ENCODE measurements at places on chromosomes 1 and 21.

DNA sequence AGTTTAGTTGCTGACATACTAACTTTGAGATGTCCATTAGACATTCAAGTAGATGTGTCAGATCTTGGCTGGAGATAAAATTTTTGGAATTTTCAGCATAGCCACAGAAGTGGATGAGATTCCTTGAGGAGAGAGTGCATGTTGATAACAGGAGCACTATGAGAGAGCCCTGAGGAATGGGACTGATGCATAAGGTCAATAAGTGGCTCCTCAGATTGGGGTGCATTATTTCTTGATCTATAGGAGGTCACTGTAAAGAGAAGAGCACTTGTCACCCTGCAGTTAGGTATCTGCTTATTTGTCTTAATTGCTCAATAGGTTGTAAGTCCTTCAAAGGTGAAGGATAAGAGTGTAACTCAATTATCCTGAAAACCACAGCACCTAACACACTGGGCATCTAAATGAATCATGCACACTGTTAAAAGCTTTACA, 52.0 kb upstream of the TACSTD2 start:
- DNase-seq: no peak

- DNase-seq: no peak
These were observed 10.7 kb upstream of the LAPTM5 start for GRCh38 chr1:30768159-30768829.

GRCh38 chr1:112581586-112582192, 37.3 kb downstream of the ST7L start:
- no peak for DNase-seq

DNA sequence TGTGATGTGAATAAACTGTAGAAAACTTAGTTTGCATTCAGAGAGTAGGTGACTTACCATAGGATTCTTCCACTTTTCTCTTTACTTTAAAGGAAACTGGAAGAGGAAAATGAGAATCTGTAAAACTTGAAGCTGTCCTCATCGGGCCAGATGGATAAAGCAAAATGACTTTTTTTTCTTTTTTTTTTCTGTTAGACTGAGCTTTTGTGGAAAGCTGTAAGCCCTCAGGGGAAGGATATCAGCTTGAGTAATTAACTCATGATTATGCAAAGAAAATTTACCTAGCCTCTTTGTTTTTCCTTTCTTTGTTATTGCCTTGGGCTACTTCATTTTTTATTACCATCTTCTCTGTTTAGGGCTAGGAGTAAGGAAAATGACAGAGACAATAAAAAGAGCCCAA, 53.4 kb downstream of the DPH5 start:
- no peak for DNase-seq

DNA sequence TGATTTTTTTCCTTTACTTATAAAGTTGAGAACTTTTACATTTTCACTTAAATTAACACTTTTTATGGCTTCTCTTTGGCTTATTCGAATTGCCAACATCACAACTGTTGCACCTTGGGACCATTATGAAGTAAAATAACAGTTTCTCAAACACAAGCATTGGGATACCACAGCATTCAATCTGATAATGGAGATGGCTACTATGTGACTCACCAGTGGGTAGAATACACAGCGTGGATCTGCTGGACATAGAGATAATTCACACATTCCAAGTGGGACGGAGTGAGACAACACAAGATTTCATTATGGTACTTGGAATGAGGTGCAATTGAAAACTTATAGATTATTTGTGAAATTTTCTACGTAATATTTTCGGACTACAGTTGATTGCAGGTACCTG, 68.0 kb downstream of the ADAMTS1 start:
- DNase-seq: no peak

- DNase-seq: no peak
These were observed 118.3 kb downstream of the TM2D1 start for GRCh38 chr1:61606448-61607312.

DNA sequence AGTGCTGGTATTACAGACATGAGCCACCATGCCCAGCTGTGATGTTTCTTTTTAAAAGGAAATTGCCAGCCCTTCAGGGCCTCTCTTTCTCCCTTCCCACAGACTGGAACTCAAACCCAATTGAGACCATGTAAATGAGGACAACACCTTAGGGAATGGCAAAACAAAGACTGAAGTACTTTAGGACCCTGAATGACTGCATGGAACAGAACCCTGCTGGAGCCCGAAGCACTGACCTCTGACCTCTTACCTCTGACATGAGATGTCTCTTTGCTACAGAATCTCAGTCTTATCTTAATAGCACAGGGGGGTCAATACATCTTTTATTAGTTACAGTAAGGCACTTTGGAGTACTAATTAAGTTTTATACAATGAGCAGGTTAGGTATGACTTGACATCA, 15.5 kb upstream of the DR1 start:
- no peak for DNase-seq

DNA sequence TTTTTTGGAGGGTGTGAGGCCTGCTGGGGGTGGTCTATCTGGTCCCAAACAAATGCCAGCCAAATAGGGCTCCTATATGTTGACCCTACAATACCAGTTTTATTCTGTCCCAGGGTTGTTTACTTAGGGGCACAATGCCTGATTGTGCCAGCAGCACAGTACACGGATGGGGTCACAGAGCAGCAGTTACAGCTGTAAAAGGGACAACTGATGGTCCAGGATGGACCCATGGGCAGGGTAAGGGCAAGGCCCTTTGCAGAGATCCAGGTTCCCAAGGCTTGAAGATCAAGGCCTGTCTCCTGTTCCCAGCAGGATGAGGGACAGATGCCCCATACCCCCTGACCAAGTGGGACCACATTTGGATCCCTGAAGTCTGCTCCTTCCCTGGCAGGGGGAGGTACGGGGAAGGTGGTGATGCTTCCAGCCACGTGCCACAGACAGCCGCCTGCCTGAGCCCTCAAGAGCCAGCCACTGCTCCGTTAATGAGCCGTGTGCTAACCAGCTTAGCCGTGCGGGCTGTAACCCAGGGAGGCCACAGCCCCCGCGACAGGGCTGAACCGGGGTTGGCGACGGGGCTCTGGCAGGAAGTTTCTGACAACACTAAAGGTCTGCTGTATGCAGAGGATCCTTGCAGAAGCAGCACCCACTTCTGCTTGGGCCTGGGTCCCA, 18.2 kb downstream of the SLC6A9 start:
- peak; percentile 57 for DNase-seq

GRCh38 chr1:224201383-224201782, 18.3 kb downstream of the DEGS1 start:
- DNase-seq: no peak

GRCh38 chr1:202505356-202505755, 156.9 kb downstream of the PPP1R12B start:
- no peak for DNase-seq

DNA sequence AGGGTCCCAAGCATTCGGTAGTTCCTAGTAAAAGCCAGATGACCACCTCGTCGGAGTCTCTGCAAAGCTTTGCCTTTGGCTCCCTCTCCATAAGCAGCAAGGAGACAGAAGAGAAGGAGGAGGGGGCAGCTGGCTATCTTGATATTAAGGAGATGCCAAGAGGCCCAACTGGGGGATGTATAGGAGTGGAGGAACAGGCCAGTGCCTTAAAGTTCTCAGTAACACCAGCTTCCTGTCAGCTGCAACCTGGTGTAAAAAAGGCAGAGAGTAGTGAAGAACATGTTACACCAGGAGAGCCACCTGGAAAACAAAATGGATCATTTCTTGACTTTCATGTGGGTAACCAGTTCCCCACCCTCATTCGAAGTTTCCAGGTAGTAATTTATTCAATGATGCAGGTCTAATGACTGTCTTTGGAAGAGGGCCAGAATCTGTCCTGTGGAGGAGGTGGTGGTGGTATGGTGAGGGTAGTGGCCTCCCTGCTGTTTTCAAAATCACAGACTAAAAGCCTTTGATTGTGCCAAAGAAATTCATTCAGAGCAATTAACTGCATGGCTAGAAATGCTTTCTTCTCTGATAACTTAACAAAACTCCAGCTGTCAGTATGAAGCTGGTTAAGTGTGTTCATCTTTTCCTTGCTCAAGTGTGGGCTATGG, 27.3 kb downstream of the TMEM200B start:
- no peak for DNase-seq

- DNase-seq: no peak
These were observed 3.3 kb downstream of the UAP1 start for GRCh38 chr1:162564762-162565218.

DNA sequence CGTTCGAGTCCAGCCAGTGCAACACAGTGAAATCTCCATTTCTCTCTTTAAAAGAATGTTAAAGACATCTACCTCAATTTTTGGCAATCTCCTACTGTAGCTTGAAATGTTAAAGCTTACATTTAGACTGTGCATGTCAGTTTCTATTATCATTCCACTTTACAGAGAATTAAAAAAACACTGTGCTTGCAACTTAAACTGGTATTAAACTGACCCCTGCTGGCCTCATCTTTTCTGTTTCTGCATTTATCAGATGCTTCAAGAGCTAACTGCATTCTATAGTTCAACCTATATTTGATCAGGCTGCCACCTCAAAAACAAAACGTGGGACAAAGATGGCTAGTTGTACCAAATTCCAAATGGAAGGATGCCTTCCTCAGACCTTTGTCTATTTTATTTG, 226.5 kb downstream of the SMYD3 start:
- DNase-seq: peak; percentile 13

- no peak for DNase-seq
These were observed 42.5 kb downstream of the GPR88 start for GRCh38 chr1:100580446-100580845.

GRCh38 chr1:230070321-230071208, 3.5 kb downstream of the GALNT2 start:
- no peak for DNase-seq

DNA sequence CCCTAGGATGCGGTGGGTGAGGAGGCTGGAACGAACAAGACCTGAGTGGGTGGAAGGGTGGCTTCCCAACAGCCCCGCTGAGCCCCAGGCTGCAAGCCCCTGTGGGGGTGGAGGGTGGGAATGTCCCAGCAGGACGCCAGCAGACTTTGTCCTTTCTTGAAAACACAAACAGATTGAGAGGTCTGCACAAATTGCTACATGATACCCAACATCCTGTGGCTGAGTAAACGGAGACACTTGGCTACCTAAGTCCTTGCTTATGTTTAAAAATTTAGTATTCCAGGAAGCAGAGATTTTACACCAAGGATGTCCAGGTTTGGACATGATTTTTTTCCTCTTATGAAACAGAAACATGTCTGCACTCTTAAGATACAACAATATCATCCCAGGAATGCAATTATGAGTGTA, 11.8 kb upstream of the F3 start:
- no peak for DNase-seq

- no peak for DNase-seq
These were observed 628.8 kb upstream of the ADAMTS5 start for GRCh38 chr21:27595716-27596115.

- no peak for DNase-seq
These were observed 20.1 kb upstream of the MAB21L3 start for GRCh38 chr1:116091083-116091482.

DNA sequence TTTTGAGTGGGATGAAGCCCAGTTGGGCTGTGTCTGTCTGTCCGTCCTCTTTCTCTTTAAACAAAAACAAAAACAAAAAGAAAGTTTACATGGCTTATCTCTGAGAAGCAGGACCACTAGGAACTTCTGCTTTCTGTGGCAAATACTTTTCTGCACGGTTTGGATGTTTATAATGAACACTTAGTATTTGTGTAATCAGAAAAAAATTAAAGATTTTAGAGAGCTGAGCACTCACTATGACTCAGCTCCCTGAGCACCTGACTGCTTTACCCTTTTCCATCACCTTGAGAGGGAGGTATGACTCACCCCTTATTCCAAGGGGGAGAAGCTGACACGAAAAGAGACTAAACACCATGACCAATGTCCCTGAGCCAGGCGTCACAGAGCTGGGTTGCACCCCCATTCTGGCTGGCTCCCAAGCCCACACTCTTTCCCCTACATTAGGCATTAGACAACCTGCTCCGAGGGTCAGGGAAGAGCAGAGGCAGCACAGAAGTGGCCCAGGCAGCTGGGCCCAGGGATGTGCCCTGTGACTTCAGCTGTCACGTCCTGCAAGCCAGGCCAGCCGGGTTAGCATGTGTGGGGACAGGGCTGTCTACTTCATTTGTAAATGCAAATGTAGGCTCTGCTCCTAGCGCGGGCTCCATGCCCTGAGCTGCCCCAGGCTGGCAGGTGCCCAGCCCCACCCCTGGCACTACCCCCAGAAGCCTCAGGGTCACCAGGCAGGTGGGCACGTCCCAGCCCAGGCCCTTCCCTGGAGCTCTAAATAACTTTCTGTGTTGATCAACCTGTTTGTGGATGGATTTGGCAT, 30.4 kb downstream of the RAP1GAP start:
- DNase-seq: no peak

DNA sequence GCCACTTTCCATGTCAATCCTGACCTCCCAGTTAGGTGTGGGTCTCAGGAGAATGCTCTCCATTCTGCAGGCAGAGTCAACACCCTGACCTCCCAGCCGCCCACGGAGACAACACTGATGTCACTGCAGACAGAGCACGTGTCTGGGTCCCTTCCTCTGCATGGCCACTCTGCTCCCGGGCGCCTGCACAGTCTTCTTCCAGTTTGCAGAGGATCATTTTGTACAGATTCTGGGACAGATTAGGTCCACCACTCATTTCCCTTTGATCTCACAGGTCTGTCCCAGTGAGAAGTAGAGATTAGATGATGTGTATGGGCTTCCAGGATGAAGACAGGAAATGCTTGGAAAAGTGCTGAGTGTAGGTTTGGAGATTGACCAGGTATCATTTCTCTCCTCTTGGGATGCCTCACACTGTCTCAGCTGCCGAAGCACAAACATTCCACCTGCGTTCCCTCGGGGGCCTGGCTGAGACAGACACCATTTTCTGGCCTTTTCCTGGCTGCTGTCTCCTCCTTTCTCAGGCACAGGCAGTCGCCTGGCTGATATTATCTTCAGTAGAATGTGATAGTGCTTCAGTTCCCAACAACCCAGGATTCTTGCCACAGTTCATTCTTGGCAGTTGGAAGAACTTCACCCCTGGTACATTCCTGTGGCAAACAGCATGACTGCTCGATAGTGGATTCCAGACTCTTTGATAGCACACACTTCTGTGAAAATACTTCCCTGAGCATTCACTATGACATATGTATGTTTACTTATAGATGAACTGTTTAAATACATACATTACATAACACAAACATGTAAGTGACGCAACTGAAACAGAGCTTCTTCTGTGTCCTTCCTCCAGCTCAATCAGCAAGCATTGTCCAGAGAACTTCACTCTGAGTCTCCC, 7.9 kb downstream of the MYBPHL start:
- DNase-seq: peak; percentile 47

GRCh38 chr1:94651076-94651475, 109.5 kb upstream of the F3 start:
- no peak for DNase-seq

Data from C1 segment of cervical spinal cord (tissue), 14 donors.